ENCODE measurements at places on chromosomes 5 and 9. TPM values are rescaled to one million over a fixed set of nuclear protein-coding genes. Genes with fewer than 3 reads are reported as not detected.

Gene FRMD3
- 0.51 TPM for total RNA-seq

Gene SLC35D2
- 30.3 TPM for total RNA-seq

Gene SLC23A1
- total RNA-seq, result not detected

Gene ANKDD1B
- 1.9 TPM for total RNA-seq

Gene LHX3
- not detected for total RNA-seq

Gene PTPA
- total RNA-seq, result 76.0 TPM

Gene MEGF10
- 0.26 TPM for total RNA-seq

Gene NR6A1
- total RNA-seq, result 2.9 TPM

Gene CDC25C
- 0.26 TPM for total RNA-seq

Gene MYMK
- not detected for total RNA-seq

Gene CCDC192
- total RNA-seq, result not detected

Gene NEURL1B
- total RNA-seq, result 4.7 TPM

Gene LRRC26
- total RNA-seq, result 2.0 TPM

Gene KDM3B
- total RNA-seq, result 44.5 TPM

Gene CDH18
- total RNA-seq, result under 0.01 TPM

Gene SLC34A1
- not detected for total RNA-seq

Gene MLLT3
- total RNA-seq, result 15.8 TPM

Gene SLC9A3
- total RNA-seq, result 0.64 TPM

Gene DIRAS2
- not detected for total RNA-seq

Gene ZDHHC11
- 0.53 TPM for total RNA-seq

Gene PCDHA1
- total RNA-seq, result under 0.01 TPM

Gene STPG3
- total RNA-seq, result not detected

Gene DOK3
- 1.4 TPM for total RNA-seq

Gene ZFP37
- total RNA-seq, result 0.79 TPM

Gene C9orf152
- under 0.01 TPM for total RNA-seq

Gene IFNE
- total RNA-seq, result 12.4 TPM

Gene LCN12
- not detected for total RNA-seq

Gene RNF183
- 0.38 TPM for total RNA-seq

Gene LURAP1L
- total RNA-seq, result 56.5 TPM

Gene LCN1
- total RNA-seq, result not detected

Gene ST8SIA4
- under 0.01 TPM for total RNA-seq

Gene SHOC1
- total RNA-seq, result under 0.01 TPM

Gene SPOCK1
- total RNA-seq, result 8.2 TPM

Gene GFPT2
- 0.26 TPM for total RNA-seq

Gene QRFP
- total RNA-seq, result not detected

Gene TYRP1
- total RNA-seq, result not detected

Data from bronchial epithelial cell (primary cell).